ENCODE measurements at places on chromosomes 12 and 14.

GRCh38 chr14:91906374-91906773, 39.0 kb upstream of the TC2N start:
- DNase-seq = no peak

GRCh38 chr12:115528466-115528865, 749.0 kb downstream of the MED13L start:
- DNase-seq = no peak

DNA sequence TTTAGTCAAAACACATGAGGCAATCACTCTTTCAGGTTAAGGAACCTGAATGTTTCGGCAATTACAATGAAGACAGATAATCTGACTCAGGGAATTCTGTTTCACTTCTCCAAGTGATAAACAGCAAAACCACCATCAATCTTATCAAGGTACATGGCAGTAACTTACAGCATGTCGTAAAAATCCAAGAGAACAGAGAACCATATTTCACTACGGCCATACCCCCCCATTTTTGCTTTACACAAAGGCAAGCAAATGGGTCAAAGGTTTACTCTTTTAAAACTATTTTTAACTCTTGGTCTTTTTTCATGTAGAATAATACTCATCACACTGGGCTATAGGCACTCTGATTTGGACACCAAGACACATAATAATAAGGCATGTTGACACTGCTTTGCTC, 102.4 kb downstream of the PPM1H start:
- DNase-seq = no peak

DNA sequence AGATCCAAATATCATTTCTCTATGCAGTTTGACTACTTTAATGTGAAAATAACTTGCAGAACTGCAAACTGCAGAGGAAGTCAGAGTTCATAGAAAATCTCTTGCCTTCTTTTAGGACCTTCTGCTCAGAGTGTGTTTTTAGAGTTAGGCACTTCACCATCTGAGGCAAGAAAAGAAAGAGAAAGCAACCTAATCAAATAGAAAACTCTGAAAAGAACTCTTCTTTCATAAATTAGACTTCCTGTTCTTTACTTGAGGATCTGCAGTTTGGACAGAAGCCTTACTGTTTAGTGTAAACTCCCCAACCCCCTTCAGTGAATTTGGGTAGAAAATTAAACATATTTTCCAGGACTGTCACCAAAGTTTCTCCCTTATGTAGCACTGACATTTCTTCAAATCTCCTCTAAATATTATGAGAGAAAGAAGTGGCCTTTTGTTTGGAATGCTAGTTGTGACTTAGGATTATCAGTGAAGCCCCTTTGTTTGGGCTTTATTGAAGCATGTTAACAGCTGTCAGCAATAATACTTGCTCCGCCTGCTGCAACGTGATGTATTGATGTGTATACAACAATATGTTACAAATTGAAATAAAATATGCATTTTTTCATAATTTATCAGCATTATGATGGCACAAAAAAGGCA, 99.5 kb downstream of the PDZRN4 start:
- no peak for DNase-seq

- DNase-seq = no peak
Measured at GRCh38 chr12:80813820-80814219, 97.1 kb downstream of the MYF5 start.

GRCh38 chr12:11667171-11667570, 17.7 kb downstream of the ETV6 start:
- no peak for DNase-seq

All from stimulated activated CD8-positive, alpha-beta memory T cell treated with anti-CD3 and anti-CD28 coated beads, Interleukin-12 subunit alpha, Interleukin-12 subunit beta, amount 100 ng/mL, for 1 hour (primary cell).